ENCODE measurements at places on chromosomes 1 and 21.
A peak's percentile ranks its signal among the peaks of the same experiment; 100 is the strongest.

- no peak for DNase-seq
Observed at GRCh38 chr1:180560868-180561600, 2.3 kb downstream of the OVAAL start.

DNA sequence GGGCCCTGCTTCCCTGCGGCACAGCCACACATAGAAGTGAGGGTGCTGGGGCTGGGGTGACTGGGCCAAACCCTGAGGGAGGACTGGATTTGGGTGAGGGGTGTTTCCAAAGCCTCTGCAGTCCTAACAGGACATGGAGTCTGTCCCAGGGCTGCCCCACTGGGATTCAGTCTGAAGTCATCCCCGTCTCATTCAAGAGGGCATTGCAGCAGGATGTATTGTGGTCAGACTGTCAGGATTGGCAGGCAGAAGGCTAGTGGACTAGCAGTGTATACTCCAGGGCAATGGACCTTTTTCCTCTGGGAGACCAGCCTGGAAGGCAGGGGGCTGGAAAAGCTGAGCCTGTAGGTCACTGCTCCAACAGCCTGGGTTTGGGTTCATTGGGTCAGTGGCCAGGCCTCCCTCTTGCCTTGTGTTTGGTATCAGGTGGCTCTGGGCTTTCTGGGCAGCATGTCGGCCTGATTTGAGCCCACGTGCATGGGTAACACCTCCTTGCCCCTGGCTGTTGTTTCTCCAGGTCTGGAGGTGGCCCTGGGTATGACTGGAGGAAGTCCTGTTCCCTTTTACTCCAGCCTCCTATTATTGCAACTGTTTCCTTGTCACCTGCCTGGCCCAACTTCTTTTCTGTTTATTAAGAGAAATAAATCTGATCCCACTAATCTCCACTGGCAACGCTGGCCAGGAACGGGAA is 41.0 kb upstream of the SYNC start:
- DNase-seq = no peak

DNA sequence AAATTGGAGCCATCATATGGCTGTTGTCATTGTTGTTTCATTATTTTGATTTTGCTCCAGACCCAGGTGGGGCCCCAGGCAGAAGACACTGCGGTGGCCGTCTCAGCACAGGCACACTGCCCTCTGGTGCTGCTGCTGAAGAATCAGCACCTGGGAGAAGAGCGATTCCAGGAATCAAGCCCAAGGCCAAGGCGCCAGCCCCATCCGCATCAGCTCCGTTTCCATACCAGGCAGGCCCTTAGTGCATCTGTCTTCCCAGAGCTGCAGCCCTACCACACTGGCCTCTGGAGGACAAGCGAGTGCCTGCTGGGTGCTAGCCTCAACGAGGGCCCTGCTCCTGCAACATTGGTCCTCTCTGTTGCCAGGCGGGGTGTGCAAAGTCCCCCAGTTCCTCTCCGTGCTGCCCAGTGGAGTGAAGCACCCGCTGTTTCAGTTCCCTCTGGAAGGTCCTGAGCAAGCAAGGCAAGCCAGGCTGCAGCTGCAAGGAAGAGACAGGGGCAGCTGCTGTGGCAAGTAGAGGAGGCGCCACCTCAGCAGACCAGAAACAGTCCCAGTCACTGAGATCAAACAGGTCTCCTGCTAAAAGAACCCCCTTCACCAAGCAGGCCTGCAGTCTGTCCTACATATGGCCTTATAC is 5.2 kb downstream of the GRIK3 start:
- no peak for DNase-seq

DNA sequence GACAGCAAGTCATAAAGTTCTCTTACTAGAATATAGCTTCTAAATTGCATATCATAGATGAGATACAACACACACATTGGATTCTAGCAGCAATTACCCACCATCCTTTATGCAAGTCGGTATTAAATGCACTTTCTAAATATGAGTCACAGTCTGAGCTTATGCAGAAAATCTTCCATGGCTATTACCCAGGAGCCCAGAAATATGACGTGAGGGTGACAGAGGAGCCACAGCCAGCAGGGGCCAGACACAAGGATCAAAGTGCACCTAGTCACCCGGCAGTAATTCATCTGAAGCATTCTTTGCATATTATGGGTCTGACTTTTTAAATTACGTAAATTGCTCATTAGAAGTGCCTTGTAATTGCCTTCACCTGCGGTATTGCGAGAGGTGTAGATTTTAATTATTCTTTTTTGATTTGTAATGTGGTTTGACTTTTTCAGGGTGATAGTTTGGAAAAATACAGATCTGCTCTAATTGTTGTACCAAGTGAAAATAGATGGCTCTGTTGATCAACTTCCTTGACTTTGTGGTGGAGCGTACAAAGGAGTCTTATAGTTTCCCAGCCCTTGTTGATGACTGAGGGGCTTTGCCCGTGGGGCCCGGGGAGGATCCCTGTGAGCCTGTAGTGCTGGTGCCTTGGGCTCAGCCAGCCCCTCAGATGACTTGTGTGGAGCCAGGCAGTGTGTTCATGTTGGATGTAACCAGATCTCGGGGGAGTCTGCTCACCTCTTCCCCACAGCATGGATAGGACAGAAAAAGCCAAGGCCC is 470.0 kb upstream of the VAMP3 start:
- DNase-seq = no peak

DNA sequence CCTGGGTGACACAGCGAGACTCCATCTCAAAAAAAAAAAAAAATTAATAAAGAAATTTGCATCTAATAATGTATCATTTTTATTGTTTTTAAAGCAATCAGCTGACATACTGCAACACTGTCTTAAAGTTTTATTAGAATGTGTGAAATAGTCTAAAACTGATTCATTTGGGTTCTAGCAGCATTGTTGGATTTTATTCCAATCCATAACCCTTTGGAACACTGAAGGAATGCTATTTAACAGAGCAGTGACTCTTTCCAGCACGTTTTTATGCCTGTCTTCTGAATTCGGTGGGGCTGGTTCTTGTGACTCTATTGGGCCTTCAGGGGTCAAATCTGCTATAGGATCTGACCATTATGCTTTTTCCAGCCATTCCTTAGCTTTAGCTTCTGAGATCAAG is 18.2 kb upstream of the FMO4 start:
- DNase-seq = no peak

DNA sequence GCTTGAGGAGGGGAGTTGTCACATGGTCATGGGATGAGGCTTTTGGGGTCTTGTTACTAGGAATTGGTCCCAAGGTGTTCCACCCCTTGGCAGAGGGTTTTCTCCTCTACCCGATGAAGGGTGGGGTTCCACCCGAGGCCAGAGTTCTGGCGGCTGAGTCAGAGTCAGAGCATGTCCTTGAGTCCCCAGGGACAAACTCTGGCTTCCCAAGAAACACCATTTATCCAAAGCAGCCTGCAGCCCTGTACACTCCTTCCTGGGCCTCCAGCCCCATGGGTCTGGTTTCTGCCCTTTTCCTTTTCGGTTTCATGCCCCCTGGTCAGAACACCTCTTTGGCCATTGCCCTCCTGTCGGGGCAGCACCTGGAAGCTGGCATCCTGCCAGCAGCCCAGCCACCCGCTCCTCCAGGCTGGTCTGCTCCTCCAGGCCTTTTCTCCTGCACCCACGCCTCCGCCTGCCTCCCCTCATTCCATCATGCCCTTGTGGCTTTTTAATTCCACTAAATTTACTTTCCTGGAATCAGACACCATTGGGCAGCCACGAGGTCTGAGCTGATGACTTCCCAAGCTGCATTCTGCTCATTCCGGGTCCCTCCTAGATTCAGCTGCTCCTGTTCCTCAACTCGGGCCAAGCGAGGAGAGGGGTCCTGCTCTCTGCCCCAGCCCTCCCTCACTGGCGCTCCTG is 301.7 kb upstream of the VAMP3 start:
- no peak for DNase-seq

GRCh38 chr1:66731170-66731865 is 20.9 kb upstream of the DYNLT5 start:
- no peak for DNase-seq

DNA sequence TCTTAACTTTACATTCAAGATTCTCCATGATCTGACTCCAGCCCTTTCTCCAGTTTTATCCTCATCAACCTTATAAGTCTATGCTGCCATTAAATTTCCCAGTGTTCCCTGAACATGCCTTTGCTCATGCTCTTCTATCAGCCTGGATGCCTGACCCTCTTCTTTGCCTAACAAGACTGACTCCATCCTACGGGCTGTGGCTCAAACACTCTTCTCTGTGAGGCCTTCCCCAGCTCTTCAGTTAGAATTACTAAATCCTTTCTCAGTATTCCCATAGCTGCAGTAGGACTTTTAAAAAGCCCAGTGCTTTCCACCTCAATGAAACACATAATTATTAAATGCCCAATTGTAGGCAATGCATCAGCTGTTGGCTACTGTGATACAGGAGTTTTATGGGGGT is 76.5 kb upstream of the GNG12 start:
- DNase-seq = no peak

DNA sequence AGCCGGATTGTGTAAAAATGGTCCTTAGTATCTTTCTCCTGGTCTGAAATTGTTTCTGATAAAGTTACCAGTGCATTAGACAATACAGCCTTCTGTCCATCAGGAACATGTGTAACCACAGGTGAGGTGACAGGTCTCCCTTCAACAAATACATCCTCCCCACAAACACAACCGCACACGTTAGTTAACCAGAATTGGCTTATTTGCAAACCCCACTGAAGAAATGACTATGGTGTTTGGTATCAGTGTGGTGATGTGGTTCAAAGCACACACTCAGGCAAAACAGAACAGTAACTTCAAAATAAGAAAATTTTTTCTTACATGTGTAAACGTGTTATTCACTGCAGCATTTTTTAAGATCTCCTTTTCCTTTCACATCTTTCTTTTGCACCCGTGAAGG is 517.2 kb upstream of the NR5A2 start:
- DNase-seq = no peak

DNA sequence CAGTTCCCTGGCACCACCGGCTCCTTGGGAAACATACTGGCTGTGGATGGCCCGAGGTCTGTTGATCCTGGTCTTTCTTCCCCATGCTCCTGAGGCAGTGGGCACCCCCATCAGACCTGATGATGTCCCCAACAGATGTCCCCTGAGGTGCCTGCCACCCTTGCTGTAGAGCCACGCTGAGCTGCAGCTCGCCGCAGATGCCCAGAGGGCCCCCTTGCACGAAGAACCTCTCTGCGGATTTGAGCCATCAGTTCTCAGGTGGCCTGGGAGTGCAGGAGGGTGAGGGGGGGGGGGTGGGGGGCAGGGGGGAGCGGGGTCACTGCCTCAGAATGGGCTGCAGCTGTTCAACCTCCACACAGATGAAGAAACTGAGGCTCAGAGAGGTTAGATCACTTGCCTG is 60.9 kb downstream of the GLIS1 start:
- no peak for DNase-seq

GRCh38 chr1:48248356-48248755 is 25.8 kb downstream of the SLC5A9 start:
- DNase-seq = no peak

DNA sequence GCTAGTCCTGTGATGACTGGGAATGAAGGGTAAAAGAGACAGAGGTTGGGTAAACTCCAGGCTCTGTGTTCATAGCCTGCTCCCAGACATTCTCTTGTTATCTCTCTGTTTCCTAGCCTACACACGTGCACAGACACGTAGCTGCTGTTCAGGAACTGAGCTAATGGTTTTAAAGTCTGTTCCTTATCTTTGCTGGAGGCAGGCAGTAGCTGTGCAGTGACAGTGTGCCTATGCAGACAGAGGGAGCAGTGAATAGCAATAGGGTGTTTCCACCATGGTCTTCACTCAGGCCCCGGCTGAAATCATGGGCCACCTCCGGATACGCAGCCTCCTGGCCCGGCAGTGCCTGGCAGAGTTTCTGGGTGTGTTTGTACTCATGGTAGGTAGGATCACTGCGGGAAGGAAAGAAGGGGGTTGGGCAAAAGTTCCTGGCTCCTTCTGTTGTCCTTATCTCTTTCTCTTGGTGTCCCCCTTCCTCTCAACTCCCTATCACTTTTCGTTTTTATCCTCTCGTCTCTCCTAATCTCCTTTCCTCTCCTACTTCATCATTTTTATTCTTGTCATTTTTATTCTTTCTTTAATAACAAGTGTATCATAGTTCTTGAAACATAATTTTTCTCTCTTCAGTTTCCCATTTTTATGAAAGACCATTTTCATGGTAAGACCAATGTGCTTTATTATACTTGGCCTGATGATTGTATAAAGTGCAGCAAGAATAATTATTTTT is at the start of gene AQP10:
AQP10 (plus strand) TSS at position 212 of the 727 bp plus-strand sequence; CDS start at position 275, 63 bp downstream.
- DNase-seq = no peak

DNA sequence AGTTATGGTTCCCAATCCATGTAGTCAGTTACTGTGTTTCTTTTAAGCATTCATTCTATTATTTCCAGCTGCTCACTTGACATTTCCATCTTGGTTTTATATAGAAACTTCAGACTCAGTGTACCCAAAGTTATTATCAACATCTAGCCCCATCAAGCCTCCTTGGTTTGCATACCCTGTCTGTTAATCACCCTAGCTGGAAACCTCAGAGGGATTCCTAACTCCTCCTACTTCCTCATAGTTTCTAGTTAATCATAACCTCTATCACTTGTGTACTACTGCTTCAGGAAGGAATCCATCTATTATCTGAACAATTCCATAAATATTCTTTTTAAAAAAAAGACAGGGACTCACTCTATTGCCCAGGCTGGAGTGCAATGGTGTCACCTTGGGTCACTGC is 293.3 kb downstream of the SDCCAG8 start:
- no peak for DNase-seq

DNA sequence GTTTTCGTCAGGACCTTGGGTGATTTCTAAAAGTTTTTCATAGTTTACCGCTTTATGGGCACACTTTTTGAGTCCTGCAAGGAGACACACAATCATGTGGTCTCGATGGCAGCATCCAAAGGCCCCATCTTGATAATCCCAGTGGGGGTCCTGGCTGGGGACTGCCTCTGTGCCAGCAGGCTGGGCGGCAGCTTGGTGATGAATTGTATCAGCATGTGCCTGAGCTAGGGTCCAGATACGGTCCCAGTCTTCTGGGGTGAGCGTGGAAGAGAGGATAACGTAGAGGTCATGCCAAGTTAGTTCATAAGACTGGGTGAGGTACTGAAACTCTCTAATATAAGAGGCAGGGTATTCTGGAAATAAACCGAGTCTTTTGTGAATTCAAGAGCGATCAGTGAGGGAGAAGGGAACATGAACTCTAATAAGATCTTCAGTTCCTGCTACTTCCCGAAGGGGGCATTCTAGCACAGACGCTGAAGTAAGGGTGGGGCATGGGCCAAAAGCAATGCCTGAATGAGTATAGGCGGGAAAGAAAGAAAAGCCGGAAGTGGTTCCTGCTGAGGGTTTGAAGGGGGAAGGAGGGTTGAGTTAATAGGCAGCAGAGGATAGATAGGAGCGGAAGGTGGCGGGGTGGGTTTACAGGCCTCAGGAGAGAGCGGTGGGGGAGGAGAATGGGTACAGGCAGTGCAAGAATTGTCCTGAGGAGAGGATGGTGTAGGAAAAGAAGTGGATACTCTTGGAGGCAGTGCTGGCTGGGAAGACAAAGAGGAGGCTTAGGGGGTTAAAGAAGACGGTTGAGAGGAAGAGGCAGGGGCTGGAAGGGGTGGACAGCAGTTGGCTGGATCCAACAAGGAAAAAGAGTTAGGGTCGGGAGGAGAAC is 1.6 kb downstream of the ERVH48-1 start:
- peak; percentile 28 for DNase-seq

- DNase-seq = no peak
Observed at GRCh38 chr1:230627767-230628166, 14.5 kb upstream of the COG2 start.
